AG09319 (cell line): ENCODE measurements at places on chromosomes 12 and 14.
A peak's percentile ranks its signal among the peaks of the same experiment; 100 is the strongest.

DNA sequence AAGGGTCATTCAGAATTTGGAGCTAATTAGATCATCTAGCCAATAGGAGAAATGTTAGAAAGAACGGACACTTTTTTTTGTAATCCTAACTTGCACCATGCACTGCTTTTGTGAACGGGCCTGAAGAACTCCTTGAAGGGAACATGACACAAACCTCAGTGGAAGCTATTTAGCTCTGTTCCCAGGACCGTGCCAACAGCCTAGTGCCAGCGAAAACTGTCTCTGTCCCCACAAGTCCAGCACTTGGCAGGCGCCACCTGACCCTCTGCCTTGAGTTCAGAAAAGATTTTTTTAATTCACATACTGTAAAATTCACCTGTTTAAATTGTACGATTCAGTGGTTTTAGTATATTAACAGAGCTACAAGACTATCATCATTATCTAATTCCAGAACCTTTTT is 31.3 kb upstream of the KCNA5 start:
- DNase-seq: no peak

GRCh38 chr14:75626863-75627262 is 33.8 kb downstream of the ERG28 start:
- DNase-seq: no peak

DNA sequence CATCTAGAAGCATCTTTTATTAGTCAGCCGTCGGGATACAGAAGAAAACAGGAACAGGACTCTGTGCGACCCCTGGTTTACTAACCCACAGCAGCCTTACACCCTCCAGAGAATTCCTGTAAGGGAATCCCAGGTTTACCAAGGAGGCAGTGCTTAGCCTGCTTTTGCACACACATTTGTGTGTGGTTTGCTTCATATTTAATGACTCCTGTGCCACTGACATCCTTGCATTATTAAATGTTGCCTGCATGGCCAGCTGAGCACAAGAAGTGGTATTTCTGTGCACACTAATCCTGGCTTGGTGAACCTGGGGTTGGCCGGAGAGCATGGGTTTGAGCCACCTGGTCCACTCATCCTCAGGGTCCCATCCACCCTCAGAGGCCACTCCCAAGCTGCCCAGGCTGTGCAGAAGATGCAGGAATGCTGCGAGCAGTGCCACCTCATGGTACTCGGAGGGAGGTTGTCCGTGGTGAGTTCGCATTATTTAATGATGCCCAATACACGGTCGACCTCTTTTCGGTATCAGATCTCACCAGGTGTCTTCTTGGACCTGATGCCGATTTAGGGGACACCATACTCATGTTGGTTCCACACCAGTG is 152.4 kb upstream of the RTL1 start:
- DNase-seq: no peak

GRCh38 chr12:81440001-81440400 is 319.1 kb downstream of the PPFIA2 start:
- DNase-seq: no peak

GRCh38 chr14:77208291-77208978 is 26.8 kb downstream of the TMEM63C start:
- peak; percentile 7 for DNase-seq

GRCh38 chr12:59067083-59067482 is 146.8 kb upstream of the LRIG3 start:
- DNase-seq: no peak

DNA sequence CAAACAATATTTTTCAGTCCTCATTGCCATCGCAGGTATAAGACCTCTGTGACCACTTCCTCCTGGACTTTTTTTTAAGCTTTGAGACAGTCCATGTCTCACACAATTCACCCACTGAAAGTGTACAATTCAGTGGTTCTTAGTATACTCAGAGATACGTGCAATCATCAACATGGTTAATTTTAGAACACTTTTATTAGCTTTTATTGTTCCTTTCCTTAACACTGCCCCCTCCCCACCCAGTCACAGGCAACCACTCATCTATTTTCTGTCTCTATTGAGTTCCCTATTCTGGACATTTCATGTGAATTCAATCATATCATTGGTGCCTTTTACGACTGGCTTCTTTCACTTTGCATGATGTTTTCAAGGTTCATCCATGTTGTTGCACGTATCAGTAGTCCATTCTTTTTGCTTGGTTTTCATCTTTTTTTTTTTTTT is 16.2 kb downstream of the NCKAP5L start:
- no peak for DNase-seq

DNA sequence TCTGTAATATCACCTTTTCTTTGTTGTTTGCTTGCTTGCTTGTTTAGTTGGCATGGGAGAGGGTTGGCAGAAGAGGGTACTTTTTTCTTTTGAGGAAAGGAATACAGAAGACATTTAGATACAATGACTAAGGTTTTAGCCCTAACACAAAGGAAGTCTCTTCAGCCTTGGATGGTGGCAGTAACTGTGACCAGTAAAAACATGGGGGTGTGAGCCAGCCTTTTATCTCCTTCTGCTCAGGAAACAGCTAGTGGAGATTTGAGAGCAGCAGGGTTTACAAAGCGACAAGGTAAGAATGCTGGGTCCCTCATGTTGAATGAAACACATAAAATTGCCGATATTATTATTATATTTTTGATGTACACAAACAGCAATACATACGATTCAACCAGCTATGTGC is 40.4 kb downstream of the SLC8A3 start:
- DNase-seq: no peak

DNA sequence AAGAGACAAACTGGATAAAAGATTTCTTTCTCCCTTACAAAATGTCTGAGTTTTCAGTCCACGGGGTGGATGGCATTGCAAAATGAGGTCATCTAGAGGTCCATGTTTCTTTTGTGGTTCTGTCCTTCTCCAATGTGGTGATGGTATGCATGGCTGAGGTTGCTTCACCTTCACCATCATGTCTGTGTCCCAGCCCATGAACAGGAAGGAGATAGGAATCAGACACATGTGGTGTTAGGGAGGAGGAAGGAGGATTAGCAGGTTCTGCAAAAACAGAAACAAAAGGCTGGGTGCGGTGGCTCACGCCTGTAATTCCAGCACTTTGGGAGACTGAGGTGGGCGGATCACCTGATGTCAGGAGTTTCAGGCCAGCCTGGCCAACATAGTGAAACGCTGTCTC is 11.0 kb upstream of the AEBP2 start:
- no peak for DNase-seq

DNA sequence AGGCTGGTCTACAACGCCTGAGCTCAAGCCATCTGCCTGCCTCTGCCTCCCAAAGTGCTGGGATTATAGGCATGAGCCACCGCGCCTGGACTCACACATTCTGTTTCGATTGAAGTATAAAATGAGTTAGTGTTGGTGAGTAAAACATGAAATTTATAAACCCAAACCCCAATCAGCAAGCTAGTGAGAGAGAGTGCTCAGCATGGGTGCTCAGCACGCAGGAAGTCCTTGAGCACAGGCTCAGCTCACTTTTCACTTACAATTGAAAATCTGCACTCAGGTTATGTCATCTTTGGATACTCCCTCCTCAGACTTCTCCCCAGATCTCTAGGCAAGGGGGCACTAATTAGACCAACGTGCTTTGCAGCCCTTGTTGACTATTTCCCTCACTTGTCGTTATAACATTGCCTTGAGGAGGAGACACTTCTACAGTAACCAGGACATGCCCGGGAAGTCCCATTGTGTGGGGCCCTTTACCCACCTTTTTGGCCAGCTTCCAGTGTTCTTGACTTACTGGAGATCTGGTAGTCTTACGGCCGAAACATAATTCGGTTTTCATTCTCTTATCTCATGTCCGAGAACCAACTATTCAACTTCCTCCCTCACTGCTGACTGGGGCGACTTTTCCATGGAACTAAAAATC is 68.5 kb upstream of the AMN1 start:
- DNase-seq: no peak

DNA sequence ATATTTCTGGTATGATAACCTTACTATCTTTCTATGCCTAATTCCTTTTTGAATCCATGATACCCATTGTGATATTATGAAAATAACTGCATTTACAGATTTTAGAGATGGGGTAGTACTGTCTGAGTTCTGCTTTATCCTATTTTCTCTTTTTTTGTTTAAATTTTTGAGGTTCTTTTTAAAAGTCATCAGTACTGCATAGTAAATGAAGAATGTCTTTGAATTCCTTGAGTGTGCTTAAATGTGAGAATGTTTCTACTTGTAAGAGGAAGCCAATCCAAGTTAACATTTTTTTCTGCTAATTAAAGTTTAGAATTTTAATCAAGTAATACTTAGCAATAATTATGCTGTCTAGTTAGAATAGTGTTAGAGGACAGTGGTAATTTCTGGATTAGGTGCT is 474.6 kb downstream of the PCNX1 start:
- DNase-seq: no peak

- no peak for DNase-seq
These were observed 13.6 kb upstream of the GPR68 start for GRCh38 chr14:91258011-91258618.

DNA sequence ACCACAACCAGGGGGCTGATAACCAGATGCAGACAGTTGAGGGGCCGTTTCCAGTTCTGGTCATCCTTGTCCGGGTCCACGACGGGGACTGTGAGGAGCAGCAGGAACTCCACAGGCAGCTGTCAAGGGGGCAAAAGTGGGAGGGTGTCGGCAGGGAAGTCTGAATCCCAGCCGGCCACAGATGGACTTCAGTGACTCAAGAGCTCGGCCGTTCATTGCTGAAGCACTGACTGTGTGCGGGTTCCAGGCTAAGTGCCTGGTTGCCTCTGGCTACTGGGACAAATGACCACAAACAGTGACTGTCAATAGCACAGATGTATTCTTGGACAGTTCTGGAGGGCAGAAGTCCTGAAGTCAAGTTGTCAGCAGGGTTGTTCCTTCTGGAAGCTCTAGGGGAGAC is 19.6 kb downstream of the SLC8B1 start:
- no peak for DNase-seq

- DNase-seq: no peak
These were observed 4.8 kb upstream of the PLEK2 start for GRCh38 chr14:67416810-67417209.

DNA sequence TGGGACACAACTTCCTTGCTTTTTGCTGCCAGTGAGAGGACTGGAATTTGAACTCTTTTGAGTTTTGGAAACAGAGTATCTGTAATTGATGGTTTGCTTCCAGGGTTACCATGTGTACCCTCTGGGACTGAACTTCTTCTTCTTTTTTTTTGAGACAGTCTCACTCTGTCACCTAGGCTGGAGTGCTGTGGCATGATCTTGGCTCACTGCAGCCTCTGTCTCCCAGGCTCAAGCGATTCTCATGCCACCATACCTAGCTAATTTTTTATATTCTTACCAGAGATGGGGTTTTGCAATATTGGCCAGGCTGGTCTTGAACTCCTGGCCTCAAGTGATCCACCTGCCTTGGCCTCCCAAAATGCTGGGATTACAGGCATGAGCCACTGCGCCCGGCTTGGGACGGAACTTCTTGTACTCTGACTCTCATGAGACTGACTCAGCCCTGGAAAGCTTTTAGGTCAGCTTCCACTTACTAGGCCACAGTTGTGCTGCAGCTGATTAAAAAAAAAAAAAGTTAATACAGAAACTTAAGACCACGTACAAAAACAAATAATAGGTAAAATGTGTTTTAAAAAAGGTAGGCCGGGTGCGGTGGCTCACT is 15.8 kb downstream of the SEL1L start:
- no peak for DNase-seq

- DNase-seq: no peak
These were observed 241.3 kb upstream of the TMEM132C start for GRCh38 chr12:128025589-128026245.

- peak; percentile 53 for DNase-seq
These were observed 207.9 kb upstream of the BCL2L14 start for GRCh38 chr12:11862798-11863197.

DNA sequence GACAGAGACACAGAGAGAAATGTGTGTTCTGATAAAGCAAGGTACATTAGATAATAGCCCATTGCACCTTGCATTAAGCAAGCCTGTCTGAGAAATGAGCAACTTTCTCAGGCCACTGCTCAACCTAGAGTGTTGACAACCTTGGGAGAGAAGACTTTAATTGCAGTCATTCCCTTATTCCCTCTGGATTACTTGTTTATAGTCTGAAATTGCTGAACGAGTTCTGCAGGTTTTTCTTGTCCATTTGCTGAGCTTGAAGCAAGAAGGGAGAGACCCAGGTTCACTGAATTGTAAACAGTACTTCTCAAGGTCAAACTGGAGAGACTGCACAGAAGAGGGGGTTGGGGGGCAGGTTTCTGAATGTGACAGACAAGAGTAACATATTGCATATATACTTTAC is 159.4 kb upstream of the PLEKHG7 start:
- no peak for DNase-seq

DNA sequence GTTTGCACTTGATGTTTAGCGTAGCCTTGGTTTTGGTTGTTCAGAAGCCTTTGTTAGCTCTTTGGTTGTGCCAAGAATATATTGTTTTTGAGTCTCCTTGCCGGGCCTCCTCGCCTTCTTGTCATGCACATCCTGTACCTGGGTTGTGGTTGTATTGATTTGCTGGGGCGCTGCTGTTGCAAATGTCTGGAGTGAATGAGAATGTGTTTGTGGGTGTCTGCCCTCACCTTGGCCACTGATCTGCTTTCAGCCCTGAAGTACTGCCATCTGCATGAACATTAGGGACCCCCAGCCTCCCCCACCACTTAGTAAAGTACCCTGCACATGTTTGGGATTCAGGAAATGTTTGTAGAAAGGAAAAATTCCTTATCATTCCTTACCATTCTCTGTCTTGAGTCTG is 16.5 kb downstream of the PRKCH start:
- no peak for DNase-seq
